NCI-H524 (cell line): ENCODE measurements at places on chromosomes 3 and 15.

DNA sequence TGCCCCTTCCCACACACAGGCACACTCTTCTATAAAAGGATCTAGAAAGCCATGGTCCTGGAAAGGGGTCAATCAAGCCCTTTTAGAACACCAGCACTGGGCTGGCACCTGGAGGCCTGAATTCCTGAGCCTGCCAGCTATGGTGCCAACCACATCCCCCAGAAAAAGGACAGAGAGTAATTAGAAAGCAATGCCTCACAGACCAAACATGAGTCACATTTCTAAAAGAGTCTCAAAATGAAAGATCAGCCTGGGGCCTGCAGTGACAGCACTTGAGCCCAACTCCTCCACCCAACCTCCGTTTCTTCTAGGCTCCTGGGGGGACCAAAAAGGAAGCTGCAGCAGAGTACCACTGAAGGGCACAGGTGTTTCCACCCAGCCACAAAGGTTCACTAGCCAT lies 14.1 kb downstream of the MYLK start:
- no peak for DNase-seq

DNA sequence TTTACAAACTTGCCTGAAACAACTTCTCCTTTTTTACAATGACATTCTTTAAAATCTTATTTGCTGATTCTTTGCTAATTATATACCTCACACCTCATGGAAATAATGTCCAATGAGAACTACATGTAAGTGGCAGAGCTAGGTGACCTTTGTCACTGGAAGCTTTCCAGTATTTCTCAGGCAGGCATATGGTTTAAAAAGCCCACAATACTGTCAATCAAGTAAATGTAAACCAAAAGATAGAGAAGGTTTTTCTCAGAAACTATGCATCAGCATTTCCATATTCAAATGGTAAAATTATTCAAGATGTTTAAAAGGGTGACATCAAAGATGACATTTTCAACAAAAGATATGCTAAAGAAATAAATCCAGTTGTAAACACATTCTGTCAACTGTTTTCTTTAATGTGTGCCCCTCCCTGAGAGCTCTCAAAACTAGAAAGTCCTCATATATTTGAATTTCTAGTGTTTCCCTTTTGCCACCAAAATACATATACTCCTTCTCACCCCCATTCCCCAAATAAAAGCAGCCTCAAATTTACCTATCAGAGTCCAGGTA lies 10.1 kb upstream of the STRIT1 start:
- no peak for DNase-seq

- no peak for DNase-seq
Measured at GRCh38 chr3:78863306-78864203, 904.2 kb downstream of the ROBO1 start.

DNA sequence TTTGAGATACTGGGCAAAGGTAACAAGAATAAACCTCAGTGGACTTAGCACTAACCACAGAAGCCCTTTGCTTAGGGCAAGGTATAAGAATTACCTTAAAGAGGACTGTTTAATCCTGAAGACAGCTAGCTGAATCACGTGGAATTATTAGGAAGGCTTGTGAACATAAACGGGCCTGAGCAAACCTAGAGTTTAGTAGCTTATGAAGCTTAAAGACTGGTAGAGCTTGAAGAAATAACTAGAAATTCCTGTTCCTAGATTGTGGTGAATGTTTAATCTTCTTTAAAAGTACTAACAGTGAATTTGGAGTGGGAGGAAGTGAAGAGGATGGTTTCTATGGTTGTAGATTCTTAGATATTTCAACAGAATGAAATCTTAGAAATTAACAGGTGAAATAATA lies 428.9 kb upstream of the THRB start:
- DNase-seq, result no peak

- no peak for DNase-seq
Measured at GRCh38 chr3:5019411-5020241, 40.4 kb downstream of the BHLHE40 start.

DNA sequence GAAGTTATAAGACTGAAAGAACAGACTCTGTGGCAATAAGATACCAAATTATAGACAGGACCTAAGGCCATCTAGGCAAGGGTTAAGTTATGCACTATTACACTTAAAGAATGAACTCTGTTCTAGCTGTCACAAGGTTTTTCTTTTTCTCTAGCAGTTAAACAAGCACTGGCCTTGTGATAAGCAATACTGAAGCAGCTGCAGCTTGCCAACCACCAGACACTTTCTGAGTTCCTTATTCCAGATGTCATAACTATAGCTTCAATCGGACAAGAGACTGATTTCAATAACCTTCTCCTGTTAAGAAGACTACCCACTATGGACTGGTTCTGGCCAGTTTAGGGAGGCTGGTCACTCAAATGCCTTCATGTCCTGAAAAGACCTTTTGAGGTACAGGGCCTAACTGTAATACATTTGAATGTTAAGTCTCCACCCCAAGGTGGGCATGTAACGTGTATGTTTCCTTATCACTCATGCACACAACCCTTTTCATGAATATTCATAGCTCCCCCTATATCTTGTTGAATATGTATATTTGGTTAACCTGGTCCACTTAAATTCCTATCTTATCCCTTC lies 85.8 kb downstream of the CFAP20DC start:
- DNase-seq, result no peak

- DNase-seq, result no peak
Measured at GRCh38 chr3:118955914-118956556, 78.6 kb downstream of the IGSF11 start.
